ENCODE measurements at places on chromosomes 11 and 22. TPM values are rescaled to one million over a fixed set of nuclear protein-coding genes. Genes with fewer than 3 reads are reported as not detected.

DNA sequence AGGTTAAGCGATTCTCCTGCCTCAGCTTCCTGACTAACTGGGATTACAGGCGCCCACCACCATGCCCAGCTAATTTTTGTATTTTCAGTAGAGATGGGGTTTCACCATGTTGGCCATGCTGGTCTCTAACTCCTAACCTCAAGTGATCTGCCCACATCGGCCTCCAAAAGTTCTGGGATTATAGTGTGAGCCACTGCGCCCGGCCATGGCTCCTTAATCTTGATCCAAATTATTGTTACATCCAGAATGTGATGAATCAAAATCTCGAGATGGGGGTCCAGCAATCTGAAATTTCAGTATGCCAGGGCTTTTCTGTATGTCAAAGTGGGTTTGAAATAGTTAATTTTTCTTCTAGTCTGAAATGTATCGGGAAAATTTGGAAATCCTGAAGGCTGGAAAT, 3.7 kb downstream of the RPL27A start:
- no peak for DNase-seq

DNA sequence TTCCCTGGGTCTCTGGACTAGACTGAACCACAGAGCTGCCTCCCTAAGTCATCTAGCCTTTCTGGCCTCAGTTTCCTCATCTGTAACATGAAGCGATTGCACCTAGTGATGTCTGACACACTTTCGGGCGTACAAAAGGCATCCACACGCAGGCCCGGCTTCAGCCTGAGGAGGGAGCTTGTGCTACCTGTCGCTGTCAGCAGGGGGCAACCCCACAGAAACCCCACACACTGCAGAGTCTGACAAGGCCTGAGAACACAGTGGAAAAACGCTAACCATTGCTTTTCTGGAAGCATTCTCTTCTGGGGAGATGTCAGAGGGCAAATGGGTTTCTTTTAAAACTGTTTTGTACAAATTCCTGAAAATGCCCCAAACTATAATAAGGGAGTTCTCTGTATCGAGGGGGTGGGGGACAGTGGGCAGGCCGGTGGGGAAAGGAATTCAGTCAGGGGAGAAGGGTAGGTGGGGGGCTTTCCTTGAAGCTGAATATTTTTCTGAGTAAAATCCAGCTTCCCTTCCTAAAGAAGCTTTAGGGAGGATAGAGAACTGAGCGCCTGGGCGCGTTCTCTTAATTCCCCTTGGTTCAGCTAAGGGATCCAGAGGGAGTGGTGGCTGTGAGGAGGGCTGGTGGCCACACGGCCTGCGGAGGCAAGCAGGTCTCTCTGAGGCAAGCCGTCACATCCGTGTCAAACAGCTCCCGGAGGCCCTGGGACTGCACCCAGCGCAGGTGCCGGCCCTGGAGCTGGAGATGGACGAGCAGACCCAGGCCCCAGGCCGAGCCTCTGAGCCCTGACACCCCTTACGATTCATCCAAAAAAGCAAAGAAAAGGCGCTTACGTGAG, 533 bp downstream of the ELF5 start:
- DNase-seq = no peak

GRCh38 chr11:100581318-100581717, 105.8 kb upstream of the ARHGAP42 start:
- no peak for DNase-seq

DNA sequence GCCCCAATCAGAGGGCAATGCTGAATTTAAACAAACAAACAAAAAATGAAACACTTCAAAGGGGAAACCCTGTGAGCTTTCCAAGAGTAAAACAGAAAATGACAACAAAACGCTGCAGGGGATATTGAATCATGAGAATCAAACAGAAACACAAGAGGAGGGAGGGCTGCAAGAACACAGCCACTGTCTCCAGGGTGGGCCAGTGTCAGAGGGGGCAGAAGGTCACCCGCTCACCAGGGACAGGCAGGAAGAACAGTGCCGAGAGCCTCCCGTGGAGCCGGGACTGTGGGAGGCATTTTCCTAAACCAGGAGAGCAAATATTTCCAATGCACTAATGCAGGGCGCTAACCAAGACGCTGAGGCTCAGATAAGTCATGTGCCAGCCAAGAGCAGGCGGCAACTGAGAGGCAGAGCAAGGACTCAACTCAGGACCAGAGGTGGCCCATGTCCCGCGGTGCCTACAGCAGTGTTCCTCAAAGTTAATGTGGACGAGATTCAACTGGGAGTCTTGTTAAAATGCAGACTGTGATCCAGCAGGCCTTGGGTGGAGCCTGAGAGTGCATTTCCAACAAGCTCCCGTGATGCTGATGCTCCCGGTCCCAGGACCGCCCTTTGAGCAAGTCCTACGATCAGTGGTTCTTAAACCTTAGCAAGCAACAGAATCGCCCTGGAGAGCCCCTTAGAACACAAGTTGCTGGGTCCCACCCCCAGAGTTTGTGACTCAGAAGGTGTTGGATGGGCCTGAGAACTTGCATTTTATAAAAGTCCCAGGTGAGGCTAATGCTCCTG, 197.2 kb downstream of the TENM4 start:
- no peak for DNase-seq

DNA sequence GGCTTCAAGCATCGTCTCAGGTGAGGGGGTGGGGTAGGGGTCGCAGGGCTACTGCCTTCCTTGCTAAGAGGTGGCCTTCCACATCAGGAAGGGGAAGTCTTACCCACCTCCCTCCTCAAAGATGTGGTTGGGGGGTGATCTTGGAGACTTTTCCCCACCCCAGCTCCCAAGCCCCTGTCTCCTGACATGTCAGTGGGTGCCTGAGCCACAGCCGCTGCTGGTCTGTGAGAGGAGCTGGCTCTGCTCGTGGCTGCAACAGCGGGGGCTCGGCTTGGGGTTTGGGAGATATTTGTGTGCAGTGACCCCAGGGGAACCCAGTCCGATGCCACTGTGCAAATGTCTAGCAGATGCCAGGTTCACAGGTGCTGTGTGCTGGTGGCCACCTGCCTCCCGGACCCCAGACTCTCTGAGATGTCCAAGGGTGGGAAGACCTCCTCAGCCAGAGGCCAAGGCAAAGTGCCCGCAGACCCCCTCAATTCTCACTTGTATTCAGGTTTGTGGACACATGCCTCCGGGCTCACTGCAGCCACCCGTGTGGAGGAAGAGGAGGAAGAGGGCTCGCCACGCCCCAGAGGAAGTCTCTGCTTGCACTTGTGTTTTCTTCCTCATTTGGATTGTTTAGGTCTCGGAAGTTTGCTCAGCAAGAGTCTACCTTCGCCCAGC, 1.9 kb downstream of the KCNQ1 start:
- no peak for DNase-seq

- no peak for DNase-seq
Measured at GRCh38 chr11:94708642-94709041, 59.5 kb upstream of the AMOTL1 start.

GRCh38 chr11:69316956-69317355, 23.0 kb downstream of the MYEOV start:
- no peak for DNase-seq

DBX1 gene
- polyA plus RNA-seq = 5.3 TPM

CDHR5 gene
- polyA plus RNA-seq = 1.9 TPM

PTPN5 gene
- 0.20 TPM for polyA plus RNA-seq

TSPAN18 gene
- polyA plus RNA-seq = 37.2 TPM

TNNI2 gene
- polyA plus RNA-seq = 3,886 TPM

PTDSS2 gene
- polyA plus RNA-seq = 33.3 TPM
